Lung (tissue), 17 donors: ENCODE measurements at places on chromosomes 2 and 18. TPM values are rescaled to one million over a fixed set of nuclear protein-coding genes. Genes with fewer than 3 reads are reported as not detected.
A peak's percentile ranks its signal among the peaks of the same experiment; 100 is the strongest.

DNA sequence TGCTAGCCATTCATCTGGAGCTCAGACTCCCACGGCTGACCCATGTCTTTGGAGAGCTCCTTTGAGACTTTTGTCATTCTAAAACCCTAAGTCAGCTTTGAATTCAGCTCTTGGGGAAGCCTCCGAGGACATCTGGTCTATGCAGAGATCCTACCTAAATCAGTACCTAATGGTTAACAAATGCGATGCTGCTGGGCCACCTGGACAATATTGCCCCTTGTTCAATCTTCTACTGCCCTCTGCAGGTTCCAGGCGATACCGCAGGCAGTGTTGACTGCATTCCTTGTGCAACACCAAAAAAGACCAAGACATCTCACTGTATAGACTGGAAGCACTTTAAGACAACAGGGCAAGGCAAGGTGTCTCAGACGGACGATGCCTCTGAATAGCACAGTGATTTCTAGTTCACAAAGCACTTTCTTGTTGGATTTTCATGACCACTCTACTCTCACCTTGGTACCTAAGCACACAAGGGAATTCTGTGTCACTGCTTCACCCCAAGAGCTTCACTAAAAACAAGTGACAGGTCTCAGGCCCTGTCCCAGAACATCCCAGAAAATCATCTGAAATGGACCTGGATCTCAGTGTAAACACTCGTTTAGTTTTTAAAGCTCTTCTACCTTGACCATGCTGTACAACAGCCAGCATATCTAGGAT is 80.9 kb downstream of the XDH start:
- no peak overlapping the region for H3K27ac ChIP-seq
- no peaks in the 10 kb centered on the region for H3K4me1 ChIP-seq
- DNase-seq, result peak; percentile 79
- no peak overlapping the region for H3K4me3 ChIP-seq
- no peaks in the 10 kb centered on the region for H3K27me3 ChIP-seq
- H3K36me3 ChIP-seq, result no peaks in the 10 kb centered on the region

DNA sequence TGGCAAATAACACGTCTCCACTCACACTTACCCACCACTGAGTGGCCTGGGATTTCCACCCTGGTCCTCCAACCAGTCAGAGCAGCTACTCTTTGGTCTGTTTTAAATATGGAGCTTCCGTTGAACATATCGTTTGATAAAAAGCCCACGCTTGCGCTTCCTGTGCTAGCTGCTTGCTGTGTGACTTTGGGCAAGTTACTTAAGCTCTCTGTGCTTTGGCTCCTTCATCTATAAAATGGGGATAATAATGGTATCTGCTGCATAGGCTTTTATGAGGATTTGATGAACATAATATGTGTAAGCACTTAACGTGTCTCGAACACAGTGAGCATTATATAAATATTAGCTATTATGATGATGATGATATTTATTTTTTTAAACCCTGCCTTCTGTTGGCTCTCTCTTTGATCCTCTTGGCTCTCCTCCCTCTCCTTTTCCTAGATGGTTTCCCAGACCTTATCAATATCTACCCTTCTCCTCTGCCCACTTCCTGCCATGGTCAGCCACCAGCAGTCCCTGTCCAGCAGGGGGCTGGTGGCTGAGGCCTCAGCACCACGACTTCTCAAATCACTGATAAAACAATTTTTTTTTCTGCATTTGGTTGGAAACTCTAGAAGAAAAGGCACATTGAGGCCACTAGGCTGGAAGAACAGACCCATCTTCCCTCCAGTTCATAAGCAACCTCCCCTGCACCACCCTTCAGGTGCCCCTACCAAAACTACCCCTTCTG is 191.9 kb downstream of the LOXHD1 start:
- peaks cover 3% of the 10 kb centered on the region for H3K4me1 ChIP-seq
- H3K4me3 ChIP-seq, result no peak overlapping the region

PID1 gene
- total RNA-seq, result 45.7 TPM

UBXN2A gene
- 10.2 TPM for total RNA-seq

GRCh38 chr18:10939822-10940221 is 209.5 kb downstream of the PIEZO2 start:
- no peaks in the 10 kb centered on the region for H3K27me3 ChIP-seq
- peaks cover 10% of the 10 kb centered on the region for H3K36me3 ChIP-seq
- no peak overlapping the region for H3K27ac ChIP-seq

COL3A1 gene
- total RNA-seq, result 2,500 TPM
